ENCODE measurements at places on chromosomes 11 and 22. TPM values are rescaled to one million over a fixed set of nuclear protein-coding genes. Genes with fewer than 3 reads are reported as not detected.
A peak's percentile ranks its signal among the peaks of the same experiment; 100 is the strongest.

The NDUFS3 gene
- 109 TPM for total RNA-seq

- DNase-seq: no peak
Measured at GRCh38 chr22:45120440-45120839, 43.3 kb upstream of the NUP50 start.

DNA sequence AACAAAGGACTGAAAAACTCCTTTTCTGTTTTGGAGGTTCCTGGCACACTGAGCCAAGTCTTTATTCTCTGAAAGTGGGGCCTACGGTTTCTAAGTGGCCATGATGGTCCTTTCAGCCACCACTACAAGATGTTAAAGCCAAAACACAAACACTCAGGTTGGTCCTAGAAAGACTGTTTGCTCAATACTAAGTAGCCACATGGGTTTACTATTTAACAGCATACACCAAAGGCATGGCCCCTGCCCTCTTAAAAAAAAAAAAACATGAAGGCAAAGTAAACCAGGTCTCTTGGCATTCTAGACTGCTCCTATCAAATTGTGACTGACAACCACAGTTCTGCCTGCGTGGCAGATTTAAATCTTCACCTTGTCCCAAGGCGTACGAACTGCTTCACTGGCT, 123.6 kb upstream of the BID start:
- DNase-seq: no peak

The NLRP6 gene
- not detected for total RNA-seq

GRCh38 chr22:22168190-22168940, 76.2 kb upstream of the VPREB1 start:
- DNase-seq: peak; percentile 30

The OR51I1 gene
- total RNA-seq: not detected

Measured in foreskin keratinocyte (primary cell).